IMR-90 (cell line): ENCODE measurements at places on chromosomes 6 and 20.
A peak's percentile ranks its signal among the peaks of the same experiment; 100 is the strongest.

- DNase-seq: peak; percentile 4
Measured at GRCh38 chr6:49082611-49083010, 380.4 kb downstream of the MMUT start.

DNA sequence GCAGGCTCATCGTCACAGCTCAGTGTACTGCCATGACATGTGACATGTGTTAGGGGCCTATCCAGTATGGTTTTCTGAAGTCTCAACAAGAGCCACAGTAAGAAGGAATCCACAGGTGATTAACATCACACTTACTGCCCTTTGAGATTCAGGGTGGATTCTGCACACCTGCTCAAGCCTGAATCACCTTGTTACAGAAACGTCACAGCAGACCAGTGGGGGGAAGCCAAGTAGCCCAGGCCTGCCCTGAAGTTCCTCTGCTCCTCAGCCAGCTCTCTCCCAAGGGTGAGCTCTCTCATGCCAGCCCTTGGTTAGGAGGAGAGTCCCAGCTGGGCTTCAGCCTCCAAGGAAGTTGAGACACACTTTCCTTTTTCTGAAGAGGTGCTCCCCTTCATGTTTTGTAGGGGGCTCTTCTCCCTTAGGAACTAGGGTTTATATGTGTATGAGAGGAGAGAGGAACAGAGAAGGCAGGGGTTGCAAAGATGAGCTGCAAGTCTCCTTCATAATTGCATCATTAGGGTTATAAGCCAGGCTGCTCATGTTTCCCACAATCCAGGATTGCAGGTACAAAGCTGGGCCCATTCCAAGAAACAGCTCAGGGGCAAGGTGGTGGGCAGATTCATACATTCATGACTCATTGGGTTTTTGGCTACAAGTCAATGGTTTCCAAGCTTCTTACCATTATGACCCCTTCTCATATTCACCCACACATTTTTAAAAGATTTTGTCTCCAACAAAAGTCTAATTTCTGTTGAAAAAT, 11.6 kb downstream of the GSS start:
- DNase-seq: peak; percentile 61

DNA sequence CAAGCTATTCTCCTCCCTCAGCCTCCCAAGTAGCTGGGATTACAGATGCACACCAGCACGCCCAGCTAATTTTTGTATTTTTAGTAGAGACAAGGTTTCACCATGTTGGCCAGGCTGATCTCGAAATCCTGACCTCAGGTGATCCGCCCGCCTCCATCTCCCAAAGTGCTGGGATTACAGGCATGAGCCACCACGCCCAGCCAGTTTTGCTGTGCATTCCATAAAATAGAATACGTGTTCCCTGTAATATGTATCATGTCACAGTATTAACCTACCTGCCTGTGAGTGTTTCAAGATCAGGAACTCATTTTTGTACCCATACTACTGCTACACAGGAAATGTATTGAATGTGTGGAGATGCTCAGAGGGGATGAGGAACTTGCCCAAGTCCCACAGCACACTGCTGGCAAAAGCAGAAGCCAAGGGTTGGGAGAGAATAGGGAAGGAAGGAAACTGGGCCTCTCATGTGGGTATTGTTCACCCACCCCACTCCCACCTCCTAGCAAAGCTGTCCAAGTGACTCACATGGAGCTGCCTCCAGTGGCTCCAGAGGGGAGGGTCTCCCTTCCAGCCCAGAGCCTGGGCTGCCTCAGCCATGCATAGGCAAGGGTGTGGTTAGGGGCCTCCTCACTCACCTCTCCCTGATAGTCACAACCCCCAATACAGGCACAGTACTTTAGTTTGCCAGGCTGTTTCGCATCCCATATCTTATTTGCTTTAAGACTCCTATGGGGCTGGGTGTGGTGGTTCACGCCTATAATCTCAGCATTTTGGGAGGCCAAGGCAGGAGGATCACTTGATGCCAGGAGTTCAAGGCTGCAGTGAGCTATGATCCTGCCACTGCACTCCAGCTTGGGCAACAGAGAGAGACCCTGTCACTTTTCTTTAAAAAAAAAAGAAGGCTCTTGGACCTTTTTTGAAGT, 9.4 kb downstream of the HM13 start:
- DNase-seq: peak; percentile 23

DNA sequence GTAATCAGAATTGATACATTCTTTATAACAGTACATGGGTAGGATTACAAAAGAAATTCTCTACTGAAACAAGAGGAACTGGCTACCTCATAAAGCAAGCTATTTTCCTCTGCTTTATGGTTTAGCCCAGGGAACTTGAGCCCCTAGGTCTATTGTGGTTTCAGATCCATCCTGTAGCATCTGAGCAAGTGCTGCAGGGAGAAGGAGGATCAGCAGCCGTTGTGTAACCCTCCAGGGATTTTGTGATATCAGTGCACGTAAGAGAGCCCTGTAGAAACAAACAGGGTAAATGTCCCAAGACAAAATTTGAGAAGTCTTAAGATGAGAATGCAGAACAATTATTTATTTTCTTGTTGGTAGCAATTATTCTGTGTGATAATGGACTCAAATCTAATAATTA, 165.2 kb upstream of the DEFB112 start:
- no peak for DNase-seq

DNA sequence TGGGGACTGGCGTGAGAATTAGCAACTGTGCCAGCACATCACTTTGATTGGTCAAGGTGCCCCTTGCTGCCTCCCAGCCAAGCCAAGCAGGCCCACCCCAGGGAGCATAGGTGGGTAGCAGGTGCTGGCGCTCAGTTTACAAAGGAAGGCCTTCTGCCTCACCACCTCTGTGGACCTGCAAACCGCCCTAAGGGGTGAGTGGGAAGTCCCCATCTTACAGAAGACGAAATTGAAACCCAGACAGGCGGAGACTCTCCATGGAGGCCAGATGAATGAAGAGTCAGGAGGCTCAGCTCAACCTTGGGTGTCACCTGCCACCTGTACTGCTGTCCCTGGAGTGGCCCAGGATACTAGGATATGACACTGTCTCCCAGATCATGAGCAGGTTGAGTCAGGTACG, 21.5 kb upstream of the MAS1L start:
- DNase-seq: no peak

DNA sequence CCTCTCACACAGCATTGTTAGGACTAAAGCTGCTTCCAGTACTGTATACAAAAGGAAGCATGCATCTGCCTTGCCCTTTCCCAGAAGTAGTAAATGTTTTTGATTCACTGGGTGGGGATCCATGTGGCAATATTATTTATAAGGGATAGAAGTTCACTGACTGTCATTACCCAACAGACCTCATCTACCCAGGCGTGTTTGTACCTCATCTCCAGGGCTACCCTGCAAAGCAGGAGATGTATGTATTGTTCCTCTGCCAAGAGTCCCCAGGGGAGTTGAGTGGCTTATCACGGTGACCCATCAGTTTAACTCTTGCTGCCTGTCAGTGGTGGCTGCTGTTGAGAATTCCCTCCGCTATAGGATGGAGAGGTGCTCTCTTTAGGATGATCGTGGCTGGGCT, 42.5 kb downstream of the SLC24A3 start:
- DNase-seq: no peak

DNA sequence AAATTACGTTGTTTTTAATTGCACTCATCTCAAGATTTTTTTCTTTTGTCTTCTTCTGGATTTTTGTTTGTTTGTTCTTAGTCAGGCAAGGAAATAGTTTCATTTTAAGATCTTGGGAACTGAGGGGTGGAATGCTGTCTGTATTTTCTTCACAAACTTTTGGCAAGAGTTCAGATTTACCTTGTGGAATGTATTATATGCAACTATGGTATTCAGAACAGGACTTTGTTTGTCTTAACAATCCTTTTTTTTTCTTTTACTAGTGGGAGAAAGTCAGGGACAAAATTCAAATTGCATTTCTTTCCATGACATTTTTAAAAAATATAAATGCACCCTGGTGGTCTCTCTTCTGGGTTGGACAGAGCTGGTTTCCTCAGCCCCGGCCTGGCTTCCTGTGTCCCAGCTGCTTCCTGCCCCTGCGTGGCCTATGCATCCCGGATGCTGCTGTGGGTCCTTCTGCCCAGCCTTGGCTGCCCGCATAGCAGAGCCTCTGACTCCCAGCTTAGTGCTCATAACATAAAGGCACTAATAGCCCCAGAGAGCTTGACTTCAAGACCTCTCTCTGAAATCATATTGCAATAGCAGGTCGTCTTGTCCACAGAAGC, 520.7 kb downstream of the QKI start:
- DNase-seq: peak; percentile 4

DNA sequence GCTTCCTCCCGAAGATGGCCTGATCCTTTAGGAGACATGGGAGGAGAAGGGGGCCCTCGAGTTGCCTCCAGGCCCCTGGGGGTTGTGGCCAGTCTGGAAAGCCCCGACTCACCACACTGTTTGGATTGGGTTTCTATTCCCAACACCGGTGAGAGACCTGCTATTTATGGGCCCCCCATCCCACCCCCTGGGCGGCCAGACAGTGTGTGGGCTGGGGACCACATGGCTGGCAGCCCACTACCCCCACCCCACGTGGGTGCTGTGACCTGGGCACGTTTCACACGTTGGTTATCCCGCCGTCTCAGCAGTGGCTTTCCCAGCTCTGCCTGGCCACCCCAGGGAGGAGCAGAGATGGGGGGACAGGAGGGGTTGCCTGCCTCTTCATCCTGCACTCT, 116.1 kb downstream of the VEGFA start:
- DNase-seq: no peak

GRCh38 chr6:52820198-52820597, 16.6 kb upstream of the GSTA1 start:
- DNase-seq: peak; percentile 52

GRCh38 chr6:14211562-14211942, 94.0 kb downstream of the CD83 start:
- peak; percentile 37 for DNase-seq

GRCh38 chr6:7145885-7146828, 38.4 kb downstream of the RREB1 start:
- peak; percentile 80 for DNase-seq

GRCh38 chr20:39878809-39879208, 810.2 kb downstream of the MAFB start:
- no peak for DNase-seq

- DNase-seq: no peak
Measured at GRCh38 chr20:5046656-5047339, 45.5 kb upstream of the SLC23A2 start.

GRCh38 chr20:59560588-59561227, 43.6 kb upstream of the PHACTR3 start:
- peak; percentile 11 for DNase-seq

GRCh38 chr20:362271-363254, 15.7 kb downstream of the NRSN2 start:
- DNase-seq: peak; percentile 83

GRCh38 chr6:104548297-104548696, 311.4 kb downstream of the HACE1 start:
- DNase-seq: no peak

- DNase-seq: no peak
Measured at GRCh38 chr20:47061549-47061948, 166.9 kb downstream of the EYA2 start.

DNA sequence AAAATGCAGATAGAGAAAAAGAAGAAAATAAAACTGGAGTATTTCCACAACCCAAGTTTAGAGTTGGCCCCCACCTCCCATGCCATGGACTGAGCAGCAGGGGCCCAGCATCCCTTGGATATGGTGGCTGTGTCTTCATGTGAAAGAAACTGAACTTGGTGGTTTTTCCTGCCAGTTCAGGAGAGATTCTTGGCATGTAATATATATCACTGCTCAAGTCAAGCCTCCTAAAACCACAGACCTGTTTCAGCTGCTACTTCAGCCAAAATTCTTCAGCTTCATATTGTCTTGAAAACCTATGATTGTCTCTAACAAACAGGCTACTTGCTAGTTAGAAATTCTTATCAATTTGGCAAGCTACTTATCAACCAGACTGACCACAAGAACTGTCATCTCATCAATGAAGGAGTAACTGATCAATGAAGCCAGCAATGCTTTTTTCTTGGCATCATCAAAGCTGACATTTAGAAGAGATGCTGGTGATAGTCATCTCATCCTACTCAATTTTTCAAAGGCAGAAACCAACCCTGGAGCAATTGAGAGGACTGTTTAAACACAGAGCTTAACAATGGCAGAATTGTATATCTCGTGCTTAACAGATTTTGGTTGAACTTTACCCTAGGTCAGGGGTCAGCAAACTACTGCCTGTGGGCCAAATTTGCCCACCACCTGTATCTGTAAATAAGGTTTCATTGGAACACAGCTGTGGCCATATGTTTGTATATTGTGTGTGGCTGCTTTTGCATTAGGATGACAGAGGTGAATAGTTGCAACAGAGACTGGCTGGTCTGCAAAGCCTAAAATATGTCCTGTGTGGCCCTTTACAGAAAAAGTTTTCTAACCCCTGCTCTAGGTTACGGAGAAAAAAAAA, 10.4 kb upstream of the NOL7 start:
- DNase-seq: no peak

GRCh38 chr6:37515712-37516075, 16.0 kb upstream of the CCDC167 start:
- DNase-seq: no peak

GRCh38 chr6:54802775-54803634, 43.6 kb upstream of the FAM83B start:
- DNase-seq: peak; percentile 83

GRCh38 chr20:33070111-33071053, 9.1 kb upstream of the BPIFB4 start:
- DNase-seq: no peak
